WTC11 (cell line): ENCODE measurements at places on chromosomes 2 and 18.
A peak's percentile ranks its signal among the peaks of the same experiment; 100 is the strongest.

DNA sequence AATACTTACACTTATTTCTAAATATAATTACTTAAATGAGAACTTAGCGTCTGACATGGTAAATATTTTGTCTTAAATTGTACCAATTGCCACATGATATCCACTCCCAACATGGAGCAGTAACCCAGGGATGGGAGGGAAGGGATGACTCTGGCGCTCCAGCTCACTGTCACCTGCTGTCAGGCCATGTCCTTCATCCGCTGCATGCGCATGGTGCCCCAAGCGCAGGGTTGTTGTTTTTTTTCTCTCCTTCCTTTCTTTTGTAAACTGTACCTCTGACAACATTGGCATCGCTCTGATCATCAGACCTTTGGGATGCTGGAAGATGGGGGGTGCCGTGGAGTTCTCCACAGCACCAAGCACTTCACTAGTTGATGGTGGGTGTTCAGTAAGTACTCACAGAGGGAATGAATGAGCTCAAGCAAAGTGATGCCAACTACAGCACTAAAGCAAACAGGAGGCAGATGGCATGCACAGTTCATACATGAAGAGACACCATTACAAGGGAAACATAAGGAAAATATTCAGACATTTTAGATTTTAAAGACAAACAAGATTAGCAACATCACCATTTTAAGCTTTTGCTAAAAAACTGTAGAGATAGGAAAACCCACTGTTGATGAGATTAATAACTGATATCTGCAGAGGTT is 247.8 kb downstream of the GBX2 start:
- DNase-seq: no peak

DNA sequence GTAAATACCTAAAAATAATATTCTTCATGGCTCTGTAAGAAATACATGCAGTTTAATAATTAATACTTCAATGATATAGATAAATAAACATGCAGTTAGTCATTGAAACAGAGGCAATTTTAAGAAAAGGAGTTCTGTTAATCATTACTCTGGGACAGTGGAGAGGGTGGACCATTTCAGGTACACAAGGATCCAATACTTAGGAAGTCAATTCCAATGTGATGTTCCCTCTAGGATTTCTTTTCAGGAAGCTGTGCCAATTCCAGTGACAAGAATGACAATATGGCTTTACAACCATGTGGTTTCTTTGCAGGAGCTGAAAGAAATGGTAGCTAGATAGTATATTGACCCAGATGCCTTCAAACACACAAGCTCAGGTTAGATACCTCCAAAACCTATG is 175.8 kb upstream of the NETO1 start:
- DNase-seq: no peak

DNA sequence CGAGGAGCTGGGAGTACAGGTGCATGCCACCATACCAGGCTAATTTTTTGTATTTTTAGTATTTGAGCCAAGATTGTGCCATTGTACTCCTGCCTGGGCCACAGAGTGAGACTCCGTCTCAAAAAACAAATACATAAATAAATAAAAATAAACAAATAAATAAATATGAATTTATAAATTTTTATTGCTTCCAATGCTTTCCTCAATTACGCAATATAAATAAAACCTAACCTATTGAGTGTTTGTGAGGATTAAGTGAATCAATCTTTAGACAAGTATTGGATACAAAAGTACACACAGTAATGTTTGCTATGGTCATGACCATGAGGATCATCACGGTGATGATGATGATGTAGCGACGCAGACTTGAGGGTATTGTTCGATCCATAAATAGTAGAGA is 257.4 kb downstream of the ASXL3 start:
- no peak for DNase-seq

- no peak for DNase-seq
Observed at GRCh38 chr2:102809291-102810189, 47.7 kb downstream of the TMEM182 start.

GRCh38 chr2:3972377-3972776 is 269.0 kb downstream of the DCDC2C start:
- no peak for DNase-seq

- DNase-seq: no peak
Observed at GRCh38 chr2:32355976-32356680, 695 bp upstream of the BIRC6 start.

- DNase-seq: no peak
Observed at GRCh38 chr2:160909781-160910242, 250.4 kb upstream of the TANK start.

DNA sequence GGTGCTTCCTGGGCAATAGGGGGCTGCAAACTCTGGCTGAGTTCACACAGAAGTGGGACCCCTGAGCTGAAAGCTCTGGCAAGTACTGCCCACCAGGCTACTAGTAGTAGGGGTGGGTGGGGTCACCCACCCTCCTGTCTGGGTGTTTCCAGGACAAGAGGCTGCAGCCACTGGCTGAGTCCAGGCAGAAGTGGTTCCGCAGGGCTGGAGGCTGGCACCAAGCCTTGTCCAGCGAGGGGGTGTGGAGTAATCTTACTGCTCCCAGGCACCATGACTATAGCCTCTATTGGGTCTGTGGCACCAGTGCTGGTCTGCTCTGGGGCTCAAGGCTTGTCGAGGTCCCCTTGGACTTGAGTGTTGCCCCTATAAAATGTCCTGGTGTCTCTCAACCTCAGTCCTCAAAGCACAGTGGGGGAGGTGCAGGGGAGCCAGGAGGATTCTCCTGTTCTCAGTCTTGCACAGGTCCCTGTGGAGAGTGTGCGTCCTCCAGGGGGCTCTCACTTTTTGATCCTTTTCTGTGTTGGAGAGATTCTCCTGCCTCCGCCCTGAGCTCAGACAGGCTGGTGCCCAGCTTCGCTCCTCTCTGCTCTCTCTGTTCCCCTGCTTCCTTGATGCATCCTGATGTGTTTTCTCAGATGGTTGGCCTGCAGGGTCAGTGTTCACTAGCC is 48.1 kb downstream of the NUP35 start:
- peak; percentile 32 for DNase-seq

GRCh38 chr2:9178110-9178903 is 28.3 kb upstream of the ASAP2 start:
- no peak for DNase-seq
